ENCODE measurements at places on chromosomes 7 and 10.

DNA sequence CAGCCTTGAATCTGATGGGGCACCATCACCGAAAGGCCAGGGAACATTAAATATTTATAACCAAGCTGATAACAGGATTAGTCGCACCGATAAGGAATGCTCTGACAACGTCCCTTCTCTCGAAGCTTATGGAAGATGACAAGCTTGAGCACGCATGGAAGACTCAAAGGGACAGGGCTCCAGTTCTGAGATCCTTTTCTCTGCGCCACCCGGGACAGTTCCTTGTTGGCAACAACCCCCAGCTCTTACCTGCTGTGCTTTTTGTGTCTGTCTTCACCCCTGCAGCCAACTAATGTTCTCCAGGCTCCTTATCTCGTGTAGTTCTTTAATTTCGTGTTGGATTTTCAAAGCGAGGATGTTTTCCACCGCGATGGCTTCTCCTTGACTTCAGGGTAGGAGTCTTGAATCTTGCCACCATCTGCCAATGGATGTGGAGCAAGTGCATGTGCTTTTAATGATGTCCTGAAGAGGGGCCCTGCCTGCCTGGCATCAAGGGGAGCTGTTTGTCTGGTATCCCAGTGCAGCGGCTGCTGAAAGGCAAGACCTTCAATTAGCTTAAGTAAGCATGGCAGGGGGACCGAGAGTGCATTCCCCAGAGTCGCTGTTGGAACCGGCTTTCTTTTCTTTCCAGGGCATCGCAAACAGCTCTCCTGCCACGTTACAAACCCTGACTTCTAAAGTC, 354 bp upstream of the FERD3L start:
- no peak for DNase-seq

DNA sequence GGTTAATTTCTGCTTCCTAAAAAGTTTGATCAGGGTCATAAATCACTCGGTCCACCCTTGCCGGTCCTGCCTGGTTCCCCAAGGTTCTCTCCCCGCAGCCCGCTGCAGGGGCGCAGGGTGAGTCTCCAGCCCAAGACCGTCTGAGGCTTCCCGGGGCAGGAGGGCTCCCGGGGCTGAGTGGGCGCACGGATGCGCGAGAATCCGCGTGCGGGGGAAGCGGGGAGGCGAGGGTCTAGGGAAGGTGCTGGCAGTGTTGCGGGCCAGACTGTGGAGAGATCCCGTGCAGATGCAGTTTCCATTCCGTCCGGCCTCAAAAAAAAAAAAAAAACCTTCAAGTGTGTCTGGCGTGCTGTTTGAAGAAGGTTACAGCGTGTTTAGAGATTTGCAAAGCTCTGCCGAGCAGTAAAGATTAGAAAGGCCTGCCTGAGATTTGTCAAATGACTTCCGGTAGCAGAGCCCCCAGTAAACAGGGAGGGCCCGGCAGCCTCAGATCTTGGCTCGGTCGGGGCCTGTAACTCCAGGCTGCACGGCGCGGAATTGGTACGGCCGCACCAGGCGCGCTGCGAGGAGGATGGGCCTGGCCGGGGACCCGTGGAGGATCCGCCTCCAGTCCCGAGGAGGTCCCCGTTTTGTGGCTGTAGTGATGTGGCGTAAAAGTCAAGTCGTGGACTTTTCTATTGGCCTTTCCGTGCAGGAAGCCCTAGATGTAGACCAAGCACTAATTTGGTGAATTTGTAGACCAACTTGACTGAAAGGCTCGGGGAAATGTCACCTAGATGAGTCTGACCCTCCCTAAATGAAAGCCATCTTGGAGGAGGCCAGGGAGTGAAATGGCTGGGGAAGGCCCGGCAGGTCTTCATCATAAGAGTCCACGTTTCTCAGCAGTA, 293.2 kb upstream of the NFE2L3 start:
- no peak for DNase-seq

- DNase-seq, result no peak
These were observed 179.4 kb downstream of the ELFN1 start for GRCh38 chr7:1849351-1850041.

DNA sequence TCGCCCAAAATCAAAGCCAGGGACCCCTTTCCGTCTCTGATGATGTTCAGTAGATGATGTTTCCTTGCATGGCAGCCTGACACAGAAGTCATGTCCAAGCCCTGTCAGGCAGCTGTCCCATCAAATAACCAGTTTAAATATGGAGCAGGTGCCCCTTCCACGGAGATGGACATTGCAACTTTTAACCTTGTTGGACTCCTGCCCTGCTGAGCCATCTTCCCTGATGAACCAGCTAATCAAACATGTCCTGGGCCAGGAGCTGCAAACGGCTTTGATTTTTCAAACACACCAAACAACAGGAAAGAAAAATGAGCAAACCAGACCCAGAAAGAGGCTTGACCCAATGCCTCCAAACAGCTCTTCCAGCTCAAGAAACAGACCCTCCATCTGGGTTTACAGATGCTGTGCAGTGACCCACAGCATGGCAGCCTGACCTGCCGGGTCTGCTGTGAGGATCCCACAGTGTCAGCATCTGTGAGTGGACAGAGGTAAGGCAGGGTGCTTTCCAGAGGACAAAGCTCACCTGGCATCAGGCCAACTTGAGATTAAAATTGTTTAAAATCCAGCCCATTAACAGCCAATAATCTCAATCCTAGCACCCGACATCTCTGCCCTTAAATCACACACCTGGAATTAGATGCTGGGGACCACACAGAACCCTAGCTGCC, 372.6 kb downstream of the GRID1 start:
- no peak for DNase-seq

GRCh38 chr7:28298870-28299518, 113.3 kb upstream of the CREB5 start:
- DNase-seq, result no peak

DNA sequence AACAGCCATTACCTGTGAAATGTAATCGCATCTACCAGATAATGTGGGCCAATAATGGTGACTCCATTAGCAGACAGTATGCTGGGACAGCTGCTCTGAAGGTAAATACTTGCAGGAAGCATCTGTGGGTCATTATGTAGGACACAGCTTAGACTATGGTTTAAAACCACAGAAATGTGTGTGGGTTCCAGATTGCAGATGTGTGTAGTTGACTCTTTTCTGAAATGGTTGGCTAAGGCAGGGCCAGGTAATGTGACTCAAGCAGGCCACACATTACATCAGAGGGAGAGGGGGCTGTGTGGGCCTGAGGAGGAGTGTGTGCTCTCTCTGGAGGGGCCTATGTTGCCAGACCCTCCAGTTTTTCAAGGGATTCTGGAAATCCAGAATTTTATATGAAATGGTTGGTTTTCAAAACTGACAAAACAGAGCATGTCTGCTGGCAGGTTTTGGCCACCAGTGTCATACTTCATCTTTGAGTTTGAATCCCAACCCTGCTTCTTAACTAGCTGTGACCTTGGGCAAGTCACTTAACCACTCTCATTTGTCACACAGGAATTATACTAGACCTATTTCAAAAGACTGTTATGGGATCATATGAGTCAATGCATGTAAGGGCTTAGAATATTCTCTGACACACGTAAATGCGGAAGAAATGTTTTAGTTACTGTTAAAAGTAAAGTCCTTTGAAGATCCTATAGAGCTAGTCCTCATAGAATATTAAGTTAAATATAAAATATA, 64.5 kb downstream of the MCMBP start:
- peak; percentile 91 for DNase-seq

- DNase-seq, result no peak
These were observed 591.1 kb downstream of the SDK1 start for GRCh38 chr7:3892157-3892556.

GRCh38 chr10:88157981-88158465, 294.6 kb downstream of the PTEN start:
- DNase-seq, result peak; percentile 73

DNA sequence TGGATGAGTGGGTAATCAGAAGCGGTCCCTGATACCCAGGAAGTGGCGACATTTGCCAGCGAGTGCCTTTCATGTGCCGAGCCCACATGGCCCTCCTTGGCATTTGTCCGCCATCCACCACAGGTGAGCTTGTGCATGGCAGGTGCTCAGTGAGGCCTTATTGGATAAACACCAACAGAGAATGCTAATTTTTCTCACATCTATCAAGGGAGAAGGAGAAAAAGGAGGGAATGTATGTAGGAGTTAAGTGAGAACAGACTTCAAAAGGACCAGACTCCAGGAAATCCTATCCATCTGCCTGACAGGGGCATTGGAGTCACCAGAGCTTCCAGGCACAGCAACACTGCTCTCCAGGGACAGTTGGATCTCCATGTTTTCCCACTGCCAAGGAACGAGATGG, 143.5 kb upstream of the ZMIZ1 start:
- no peak for DNase-seq

GRCh38 chr7:97078023-97078969, 39.2 kb upstream of the SDHAF3 start:
- DNase-seq, result no peak

DNA sequence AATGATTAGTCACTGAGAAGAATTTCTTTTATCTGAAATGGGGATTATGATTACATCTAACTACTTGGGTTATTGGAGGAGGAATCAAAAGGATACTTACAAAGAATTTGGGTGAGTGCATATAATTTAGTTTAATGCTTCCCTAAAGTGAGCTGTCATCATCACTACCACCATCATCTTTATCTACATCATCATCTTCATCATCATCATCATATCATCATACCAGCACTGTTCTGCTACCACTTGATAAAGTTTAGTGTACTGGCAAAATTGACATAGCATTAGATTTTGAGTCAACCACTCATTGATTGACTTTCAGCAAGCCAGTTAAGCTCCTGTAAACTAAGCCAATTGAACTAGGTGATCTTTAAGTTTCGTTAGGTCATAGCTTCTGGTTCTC, 245.6 kb upstream of the DKK1 start:
- DNase-seq, result no peak

GRCh38 chr10:126157189-126157588, 231.1 kb downstream of the ADAM12 start:
- DNase-seq, result no peak

DNA sequence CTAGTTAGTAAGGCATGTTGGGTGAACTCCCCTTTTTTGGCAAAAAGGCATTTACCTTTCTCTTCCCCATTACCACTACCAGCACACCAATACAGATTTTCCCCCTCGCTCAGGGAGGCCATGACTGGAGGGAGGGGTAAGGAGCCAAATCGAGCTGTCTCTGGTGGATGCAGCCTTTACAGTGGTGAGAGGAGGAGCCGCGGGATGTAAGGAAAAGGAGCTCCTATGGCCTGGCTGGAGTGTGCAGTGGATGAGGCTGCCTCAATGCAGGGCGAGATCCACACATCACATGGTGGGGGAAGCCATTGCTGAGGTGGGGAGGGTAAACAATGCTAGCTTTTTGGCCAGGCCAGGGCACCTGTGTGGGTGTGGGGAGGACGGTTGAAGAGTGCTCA, 416.2 kb downstream of the EXOC4 start:
- no peak for DNase-seq

GRCh38 chr10:79983286-79983909, 34.5 kb upstream of the SFTPD start:
- DNase-seq, result no peak

All from non-pigmented ciliary epithelial cell (primary cell).